ENCODE measurements at places on chromosomes 16 and 17.
A peak's percentile ranks its signal among the peaks of the same experiment; 100 is the strongest.

- no peak for DNase-seq
These were observed 327.3 kb upstream of the CDH8 start for GRCh38 chr16:62363501-62363900.

DNA sequence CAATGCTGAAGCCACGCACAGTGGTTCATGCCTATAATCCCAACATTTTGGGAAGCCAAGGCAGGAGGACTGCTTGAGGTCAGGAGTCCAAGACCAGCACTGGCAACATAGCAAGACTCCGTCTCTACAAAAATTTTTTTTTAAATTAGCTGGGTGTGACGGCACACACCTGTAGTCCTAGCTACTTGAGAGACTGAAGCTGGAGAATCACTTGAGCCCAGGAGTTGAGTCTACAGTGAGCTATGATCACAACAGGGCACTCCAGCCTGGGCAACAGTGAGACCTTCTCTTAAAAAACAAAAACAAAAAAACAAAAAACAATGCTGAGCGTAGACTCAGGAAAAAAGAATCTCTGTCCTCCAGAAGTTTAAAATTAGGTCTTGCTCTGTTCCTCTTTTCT is 6.1 kb downstream of the GNA13 start:
- no peak for DNase-seq

DNA sequence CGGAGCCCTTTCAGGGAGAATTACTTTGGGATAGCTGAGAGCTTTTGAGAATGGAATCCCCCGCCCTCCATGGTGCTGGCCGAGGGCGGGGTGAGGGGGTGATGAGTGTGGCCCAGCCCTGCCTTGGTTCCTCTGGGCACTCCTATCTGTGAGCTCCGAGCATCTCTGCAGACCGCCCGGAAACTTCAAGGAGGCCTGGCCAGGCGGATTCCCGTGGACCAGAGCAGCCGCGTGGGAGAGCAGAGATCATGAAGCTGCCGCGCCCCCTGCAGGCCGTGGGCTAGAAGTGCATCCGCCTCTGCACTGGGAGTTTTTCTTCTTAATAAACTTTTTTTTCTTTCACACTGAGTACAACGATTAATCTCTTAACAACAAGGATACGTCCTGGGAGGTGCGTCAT is 392.9 kb upstream of the EEF2KMT start:
- DNase-seq: no peak

DNA sequence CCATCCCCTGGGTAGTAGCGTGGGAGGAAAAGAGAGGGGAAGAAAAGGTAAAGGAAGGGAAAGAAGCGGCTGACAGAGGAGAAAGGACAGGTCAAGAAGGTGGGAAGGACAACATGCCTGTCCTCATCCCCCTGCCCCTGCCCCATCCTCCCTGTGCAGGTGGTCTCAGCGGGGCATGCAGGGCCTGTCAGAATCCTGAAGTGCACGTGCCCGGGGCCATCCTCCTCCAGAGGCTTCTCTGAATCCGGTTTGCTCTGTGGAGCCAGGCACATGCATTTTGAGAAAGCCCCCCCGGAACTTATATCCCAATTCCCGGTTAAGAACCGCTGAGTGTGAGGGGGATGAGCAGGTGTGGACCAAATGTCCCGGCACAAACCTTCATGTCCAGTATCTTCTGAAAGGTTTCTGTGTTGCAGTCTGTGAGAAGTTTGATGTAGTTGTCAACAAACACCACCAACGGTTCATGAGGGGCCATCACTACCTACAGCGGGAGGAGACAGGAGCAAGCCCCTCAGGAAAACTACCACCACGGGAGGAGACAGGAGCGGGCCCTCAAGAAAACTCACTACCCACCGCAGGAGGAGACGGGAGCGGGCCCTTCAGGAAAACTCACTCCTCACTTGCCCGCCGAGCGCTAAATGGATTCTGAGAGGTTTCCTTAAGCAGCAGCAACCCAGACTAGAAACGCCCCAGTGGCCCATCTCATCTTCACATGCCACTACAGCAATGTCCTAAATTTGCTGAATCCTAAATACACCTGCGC is 167.0 kb upstream of the RPH3AL start:
- no peak for DNase-seq

DNA sequence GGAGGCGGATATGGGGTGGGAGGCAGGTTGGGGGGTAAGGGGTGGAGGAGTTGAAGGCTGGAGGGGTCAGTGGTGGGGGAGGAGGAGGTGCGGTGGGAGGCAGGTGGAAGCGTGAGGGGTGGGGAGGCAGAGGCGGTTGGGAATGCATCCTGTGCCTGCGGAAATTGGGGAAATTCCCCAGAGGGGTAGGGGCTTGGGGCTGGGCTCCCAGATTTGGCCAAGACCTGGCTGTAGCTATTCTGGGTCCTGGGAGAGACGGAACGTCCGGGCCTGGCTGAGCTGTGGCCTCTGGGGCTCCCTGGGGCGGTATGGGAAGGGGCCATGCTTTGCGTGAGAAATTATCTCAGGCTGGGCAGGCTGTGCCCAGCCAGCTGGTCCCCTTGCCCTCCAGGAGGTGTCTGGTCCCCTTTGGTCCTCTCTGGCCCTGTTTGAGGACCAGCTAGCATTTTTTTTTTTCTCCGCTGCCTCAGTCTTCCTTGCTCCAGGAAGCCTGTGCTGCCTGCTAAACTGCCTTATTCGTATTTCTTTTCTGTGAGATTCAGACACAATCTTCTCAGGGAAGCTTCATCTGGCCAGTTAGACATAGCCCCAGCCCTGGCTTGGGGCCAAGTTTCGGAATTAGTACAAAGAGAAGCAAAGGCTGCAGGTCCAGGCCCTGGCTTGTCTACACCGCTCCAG is 7.3 kb upstream of the TRPV2 start:
- DNase-seq: no peak

DNA sequence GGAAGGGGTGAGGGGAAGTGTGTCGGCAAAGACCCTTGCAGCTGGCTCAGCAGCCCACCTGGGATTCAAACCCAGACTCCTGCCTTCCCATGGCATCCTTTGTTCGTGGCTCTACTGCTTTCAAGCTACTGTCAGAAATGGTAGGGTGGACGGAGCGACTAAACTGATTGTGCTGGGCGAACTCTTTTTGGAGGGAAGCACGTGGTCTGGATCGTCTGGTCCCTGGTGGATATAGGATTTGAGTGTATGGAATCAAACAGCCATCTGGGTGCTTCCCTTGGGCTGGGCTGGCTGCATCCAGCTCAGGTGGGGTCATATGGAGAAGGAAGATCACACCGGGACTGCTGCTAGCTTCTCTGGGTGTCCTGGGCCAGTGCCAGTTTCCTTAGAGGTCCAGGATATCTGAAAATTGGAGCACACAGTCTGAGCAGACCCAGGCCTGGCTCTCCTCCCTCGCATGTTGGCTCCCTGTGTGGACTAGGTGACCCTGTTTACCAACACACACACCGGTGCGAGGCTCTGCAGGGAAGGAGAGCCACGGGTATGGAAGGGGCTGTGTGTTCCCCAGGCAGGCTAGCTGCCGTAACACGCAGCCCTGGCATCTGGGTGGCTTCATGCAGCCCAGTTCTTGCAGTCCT is 8.6 kb downstream of the CMIP start:
- no peak for DNase-seq

DNA sequence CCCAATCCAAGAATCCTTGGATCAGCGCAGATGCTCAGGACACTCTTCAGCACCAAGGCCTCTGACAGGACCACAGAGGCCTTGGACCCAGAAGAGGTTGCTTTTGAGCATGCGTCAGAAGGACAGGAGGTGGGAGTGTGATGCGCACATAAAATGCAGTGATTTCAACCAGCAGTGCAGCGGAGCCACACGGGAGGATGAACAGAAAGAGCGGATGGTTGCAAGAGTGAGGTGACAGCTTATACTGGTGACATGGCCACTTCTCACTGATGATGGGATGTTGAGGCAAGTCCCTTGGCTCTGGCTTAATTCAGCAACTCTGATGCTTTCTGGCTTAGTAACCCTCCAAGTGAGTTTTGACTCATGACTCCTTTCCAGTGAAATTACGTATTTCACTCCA is 25.2 kb upstream of the ERN1 start:
- no peak for DNase-seq

DNA sequence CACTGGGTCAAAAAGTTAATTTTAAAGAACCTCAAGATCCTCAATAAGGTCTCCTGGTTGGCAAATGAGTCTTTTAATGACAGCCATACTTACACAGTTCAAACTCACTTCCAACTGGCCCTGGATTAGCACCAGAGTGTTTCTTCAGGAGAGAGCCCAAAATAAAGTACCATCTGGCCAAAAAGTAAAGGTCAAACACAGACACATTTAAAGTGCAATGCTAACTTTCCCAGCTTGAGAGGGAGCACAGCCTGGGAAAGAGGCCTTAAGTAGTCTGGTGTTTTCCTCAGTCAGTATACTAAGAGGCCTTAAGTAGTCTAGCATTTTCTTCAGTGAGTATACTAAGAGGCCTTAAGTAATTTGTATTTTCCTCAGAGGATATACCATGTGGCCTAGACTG is 46.6 kb upstream of the ERN1 start:
- no peak for DNase-seq

DNA sequence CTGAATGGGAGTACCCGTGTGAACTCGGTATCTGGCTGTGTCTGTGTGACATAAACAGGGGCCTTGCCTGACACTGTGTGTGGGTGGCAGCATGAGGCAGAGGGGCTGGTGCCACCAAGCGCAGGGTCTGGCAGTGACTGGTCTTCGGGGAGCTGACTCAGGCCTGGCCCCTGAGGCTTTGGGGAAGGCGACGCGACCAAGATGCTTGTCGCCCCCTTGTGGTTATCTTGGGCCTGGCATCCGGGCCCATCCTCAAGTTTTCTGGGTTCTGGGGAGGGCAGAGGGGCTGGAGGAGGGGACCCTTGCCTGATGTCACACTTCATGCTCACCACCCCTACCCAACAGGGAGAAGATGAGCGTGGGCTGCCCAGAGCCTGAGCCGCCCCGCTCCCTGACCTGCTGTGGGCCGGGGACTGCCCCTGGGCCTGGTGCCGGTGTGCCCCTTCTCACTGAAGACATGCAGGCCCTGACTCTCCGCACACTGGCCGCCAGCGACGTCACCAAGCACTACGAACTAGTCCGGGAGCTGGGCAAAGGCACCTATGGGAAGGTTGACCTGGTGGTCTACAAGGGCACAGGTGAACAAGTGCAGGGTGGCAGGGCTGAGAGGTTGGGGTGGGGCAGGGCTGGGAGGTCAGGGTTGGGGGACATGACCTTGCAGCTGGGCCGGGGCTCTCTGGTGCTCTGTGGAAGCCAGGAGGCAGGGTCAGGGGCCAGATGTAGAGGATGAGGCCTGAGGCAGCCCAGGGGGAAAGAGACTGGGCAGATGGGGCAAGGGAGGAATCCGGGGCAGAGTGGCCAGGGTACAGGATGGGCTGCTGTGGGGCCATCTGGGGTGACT is 24.9 kb downstream of the SBK1 start:
- DNase-seq: peak; percentile 61

DNA sequence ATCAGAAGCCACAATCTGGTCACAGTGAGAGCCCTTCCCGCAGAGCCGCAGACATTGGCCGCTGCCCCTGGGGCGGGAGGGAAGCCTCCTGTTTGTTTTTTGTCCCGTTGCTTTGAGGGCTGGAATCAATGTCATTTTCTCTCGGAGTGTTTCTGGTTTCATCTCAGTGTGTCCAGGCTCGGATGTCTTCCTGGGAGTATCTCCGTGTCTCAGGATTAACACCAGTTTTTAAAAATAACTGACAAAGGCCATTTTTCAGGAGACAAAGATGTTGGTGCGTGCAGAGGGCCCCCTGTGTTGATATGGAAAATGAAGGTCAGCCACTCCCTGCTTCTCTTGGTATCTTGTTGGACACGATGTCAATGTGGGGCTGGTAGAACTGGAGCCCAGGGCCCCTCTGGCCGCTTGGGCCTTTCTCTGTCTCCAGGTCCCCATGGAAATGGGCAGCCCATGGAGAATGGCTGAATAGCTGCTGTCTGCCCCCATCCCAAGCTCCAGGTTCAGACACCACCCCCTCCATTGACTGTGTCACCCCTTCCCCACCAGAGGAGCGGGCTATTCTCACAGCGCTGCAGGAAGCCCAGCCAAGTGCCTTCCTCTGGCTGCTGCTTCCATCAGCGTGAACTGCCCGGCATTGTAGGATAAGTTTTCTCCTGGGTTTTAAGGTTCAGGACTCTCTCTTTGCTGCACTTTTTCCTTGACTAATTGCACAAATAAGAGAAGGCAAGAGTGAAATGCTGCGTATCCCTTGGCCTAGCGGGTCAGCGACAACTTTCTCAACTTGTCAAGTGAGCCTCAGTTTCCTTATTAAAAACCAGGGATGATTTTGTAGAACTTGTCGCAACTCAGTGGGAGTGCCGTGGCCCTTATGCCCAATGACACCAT is 72.2 kb upstream of the METTL9 start:
- no peak for DNase-seq

DNA sequence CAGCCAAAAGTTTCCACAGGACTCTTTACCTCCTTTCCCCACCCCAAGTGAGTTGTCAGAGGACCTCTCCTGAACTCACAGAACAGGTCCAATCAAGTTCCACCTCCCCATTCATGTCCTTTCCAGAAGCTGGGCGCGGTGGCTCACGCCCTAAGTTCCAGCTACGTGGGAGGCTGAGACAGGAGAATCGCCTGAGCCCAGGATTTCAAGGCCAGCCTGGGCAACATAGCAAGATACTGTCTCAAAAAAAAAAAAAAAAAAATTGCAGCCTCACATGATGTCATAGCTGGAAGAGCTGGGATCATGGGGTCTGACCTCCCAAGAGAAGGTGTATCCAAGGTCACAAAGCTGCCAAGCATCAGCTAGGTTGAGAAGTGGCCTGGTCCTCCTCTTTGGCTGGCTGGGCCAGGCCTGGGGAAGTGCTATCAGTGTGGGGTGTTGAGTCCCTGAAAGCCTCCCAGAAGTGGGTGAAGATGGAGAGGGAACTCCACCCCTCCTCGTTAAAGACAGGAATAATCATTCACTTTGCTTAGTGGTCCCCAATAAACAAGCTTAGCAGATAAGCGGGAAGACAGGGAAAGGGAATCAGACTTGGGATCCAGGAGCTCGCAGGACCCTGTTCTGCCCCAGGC is 5.5 kb upstream of the MNT start:
- DNase-seq: no peak

DNA sequence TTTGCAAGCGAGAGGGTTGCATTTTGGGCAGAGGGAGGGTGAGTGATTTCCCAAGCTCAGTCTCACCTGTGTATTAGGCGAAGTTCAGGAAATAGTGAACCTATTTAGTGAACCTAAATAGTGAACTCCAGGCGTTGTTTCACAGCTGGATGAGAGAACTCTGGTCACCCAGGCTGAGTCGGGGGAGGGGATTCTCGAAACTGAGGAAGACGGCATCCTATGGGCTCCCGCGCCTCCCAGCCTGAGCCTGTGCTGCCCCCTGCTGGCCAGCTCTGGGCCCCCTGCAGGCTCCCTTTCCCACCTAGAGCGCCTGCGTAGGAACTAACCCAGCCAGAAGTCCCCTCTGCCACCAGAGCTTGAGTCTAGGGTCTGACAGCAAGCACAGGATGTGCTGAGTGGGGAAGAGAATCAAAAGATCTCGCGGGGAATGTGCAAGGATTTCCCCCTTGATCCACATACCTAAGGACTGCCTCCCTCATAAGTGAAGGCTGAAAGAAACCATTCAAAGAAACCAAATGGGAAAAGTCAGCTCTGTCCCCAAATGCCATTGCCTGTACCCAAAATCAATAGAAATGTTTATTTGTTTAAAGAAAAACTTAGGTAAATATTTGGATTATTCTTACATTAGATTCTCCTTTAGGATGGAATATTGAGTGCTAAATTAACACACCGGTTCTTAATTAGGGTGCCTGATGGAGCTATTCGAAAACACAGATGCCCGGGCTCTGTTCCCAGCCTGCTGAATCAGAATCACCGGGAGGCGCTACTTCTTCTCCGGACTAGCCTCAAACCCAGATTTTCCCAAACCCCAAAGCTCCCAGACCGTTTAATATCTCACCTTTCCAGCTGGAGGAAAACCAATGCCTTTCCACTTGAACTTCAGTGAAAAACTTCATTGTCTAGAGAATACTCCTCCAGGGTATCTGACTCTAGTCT is 14.8 kb upstream of the MARVELD3 start:
- DNase-seq: peak; percentile 56
